ENCODE measurements at places on chromosomes 2 and 18.

- DNase-seq, result no peak
Measured at GRCh38 chr2:138470941-138471340, 30.6 kb upstream of the SPOPL start.

DNA sequence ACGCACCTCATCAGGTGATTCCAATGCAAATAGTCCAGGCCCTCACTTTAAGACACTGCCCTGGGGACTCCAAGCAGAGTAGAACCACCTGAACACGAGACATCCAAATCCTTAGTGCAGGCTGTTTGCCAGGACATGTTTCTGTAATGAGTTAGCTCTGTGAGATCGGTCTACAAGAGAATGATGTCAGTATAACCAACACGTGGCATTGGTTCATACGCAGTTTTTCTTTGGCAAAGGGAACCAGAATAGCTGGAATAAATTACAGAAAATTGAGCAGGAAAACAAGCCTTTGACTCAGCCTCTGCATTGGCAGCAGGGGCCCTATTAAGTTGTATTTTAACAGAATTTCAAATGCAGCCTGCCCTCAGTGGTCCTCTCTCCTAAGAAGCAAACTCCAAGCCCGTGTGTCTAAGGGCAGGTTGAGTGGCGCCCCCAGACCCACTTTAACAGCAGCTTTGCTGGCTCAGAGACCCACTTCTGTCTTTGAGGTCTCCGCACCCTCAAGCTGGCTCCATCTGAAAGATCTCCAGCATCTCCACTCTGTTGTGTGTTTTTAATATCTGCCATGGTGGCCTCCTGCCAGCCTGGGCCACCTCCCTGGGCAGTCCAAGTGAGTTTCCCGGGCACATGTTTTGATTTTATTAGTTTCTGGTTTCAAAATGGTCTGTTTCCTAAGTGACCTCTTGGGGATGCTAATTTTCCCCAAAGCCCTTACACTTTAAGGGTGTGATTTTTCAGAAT is 61.3 kb downstream of the ALPK2 start:
- no peak for DNase-seq

GRCh38 chr2:67876176-67876575 is 186.6 kb downstream of the C1D start:
- no peak for DNase-seq

DNA sequence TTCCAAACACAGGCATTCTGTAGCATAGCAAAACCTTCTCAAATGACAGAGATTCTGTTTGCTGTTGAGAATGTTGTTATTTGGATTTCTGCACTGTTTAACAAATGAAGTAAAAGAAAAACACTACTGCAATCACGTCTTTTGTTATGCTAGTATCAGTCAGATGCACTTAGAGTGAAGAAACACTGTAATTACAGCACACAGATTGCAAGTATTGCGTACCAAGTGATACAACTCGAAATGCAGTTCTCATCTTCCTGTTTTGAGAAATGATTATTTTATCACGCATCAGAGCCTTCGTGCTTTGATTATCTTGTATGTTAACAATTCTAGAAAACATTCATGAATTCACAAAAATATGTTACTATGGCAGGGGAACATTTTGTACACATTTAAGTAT is 41.8 kb upstream of the KLF11 start:
- DNase-seq, result no peak
